Activated CD8-positive, alpha-beta memory T cell treated with anti-CD3 and anti-CD28 coated beads for 4 hours (primary cell): ENCODE measurements at places on chromosomes 6 and 20.

DNA sequence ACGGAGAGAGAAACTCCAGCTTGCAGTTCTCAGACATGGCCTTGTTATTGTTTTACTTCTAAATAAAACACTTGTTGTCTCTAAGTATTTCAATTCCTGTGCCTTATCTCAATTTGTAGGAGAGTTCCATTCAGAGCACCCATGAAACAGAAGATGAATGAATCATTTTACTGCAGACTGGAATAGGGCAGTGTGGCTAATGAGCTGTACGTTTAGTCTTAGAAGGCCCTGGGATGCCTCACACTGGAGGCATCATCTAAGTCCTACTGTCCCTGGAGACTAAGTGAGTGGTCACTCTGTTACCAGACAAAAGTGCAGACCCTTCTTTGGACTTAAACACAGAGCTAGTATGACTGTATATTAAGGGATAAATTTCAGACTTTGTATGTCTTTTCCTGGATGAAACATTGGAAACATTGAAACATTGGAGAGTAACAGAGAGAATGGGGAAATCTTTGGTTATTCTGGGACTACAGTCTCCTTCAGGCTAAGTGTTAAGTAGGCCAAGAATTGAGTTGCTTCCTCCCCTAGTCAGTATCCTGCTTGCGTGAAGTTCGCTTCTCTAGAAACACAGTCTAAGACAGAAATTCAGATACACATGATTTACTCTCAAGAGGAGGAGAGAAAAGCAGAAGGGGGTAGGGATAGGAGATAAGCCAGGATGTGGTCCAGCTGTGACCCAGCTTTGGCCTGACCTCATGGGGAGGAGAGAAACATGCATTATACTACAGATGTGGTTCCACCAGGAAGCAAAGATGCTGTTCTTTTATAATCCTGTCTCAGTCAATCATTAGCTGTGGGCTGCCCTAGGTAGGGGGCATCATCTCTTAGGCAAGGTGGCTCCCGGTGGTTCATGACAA lies 167.4 kb upstream of the BMP2 start:
- no peak for DNase-seq

GRCh38 chr6:165243801-165244200 lies 65.6 kb downstream of the C6orf118 start:
- DNase-seq: no peak

DNA sequence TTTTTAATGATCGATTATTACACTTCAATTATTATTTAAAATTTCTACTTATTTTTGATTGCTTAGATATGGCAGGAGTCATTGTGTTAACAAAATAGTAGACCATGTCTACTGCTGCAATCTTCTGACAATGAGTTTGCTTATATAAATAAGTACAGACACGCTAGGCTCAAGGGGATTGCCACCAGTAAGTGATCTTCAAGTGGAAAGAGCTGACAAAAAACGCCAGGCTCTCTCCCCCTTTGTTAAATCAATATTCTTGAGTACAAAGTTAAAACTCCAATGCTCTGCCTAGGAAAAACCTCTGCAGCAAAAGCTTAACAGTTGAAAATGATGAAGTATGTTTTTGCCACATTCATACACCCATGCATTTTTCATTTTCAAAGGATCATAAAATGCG lies 738.1 kb downstream of the HDGFL1 start:
- DNase-seq: no peak

DNA sequence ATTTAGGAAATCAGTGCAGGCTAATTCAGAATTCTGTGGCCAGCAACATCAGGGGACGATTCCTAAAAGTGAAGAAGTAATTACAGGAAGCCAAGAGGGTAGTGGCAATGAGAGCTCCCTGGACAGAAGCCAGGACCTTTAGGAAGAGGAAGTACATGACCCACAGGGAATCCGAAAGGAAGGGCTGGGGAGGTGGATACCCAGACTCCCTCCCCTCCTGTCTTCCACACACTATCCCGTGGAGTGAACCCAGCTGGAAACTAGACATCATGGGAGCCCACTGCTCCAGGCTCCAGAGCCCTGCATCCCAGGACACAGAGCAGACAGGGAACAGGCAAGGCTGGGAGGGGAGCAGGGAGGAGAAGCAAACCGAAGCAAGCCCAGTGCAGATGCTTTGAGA lies 83.0 kb downstream of the SNX5 start:
- DNase-seq: no peak

GRCh38 chr20:32497589-32498224 lies 87.4 kb downstream of the NOL4L start:
- DNase-seq: no peak

GRCh38 chr6:34901930-34902329 lies 12.9 kb downstream of the ANKS1A start:
- DNase-seq: no peak

DNA sequence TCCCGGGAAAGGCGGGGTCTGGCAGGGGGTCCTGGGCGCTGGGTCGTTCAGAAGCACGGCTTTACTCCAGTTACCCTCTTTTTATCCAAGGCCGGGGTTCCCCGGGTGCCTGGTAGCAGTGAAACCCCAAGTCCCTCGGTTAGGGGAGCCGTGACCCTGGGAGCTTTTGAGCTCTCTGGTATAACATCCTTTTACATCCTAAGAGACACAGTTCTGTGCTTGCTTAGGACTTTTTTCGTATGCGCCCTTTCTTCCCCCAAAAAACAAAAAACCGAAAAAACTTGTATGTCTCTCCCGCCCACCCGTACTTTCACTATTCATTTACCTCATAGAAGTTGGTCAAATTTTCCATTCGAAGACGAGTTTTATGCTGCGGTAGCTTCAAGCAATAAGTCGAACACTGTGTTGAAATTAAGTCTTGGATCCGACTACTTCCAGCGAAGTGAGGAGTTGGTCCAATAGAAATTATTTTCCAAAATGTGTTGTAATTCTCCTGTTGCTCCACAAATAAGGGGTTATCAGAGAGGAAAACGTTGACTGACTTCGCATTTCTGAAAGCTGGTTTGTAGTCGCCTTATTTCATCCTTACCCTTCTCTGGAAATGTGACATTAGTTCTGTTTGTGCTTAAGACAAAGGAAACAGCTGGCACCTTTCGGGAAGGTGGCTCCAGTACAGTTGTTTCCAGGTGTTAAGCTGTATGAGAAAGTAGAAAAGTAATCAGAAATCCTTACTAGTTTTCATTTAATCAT lies 816 bp upstream of the MAN1A1 start:
- no peak for DNase-seq

- no peak for DNase-seq
These were observed 230.0 kb upstream of the BTBD3 start for GRCh38 chr20:11687546-11688292.

DNA sequence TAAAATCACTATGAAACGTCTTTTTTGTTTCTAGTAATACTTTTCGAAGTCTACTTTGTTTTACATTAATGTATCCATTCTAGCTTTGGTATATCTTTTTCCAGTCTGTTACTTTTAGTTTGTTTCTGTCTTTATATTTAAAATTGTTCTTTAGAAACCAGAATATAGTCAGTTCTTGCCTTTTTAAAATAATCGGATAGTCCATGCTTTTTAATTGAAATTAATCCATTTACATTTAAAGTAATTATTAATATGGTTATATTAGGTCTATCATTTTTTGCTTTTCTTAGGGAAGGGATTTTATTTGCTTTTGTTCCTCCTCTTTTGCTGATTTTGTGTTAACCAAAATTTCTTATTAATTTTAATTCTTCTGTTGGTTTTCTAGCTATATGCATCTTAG lies 23.7 kb downstream of the CDYL start:
- no peak for DNase-seq
